NCI-H1092 (cell line): ENCODE measurements at places on chromosomes 5 and 9.

GRCh38 chr5:57720656-57721055 is 238.0 kb upstream of the ACTBL2 start:
- no peak for DNase-seq

DNA sequence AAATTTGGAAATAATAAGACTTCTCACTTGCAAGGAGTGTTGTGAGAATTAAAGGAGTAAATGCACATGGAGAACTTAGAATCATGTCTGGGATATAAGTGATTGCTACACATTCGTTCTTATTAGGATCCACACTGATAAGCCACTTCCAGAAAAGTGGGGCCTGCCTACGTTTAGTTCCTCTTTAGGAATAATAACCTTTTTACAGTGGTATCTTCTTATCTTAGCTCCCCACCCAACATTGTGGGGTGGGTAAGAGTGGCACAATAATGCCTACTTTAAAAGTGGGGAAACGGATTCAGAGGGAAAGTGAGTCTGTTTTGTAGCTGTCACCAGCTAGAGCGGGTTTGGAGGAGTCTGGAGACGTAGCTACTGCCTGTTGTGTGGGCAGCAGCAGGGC is 16.0 kb downstream of the DOCK2 start:
- no peak for DNase-seq

DNA sequence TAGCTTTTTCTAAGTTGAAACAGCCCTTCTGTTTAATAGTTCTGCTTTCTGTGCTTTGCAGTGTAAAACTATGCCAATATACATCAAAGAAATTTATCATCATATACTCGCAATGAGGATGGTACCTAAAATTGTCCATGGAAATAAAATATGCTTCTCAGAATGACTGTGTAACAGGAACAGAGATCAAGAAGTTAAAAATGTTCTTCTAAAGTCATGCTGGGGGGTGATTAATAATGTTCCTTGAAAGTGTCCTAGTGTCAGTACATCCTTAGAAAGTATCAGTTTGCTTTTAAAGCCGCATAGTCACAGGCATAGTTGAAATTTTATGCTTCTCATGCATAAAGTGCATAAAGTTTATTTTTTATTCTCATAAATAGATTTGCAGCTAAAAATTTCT is 4.0 kb upstream of the LRRC70 start:
- DNase-seq, result no peak

GRCh38 chr5:14463629-14464028 is 118.0 kb upstream of the OTULINL start:
- DNase-seq, result peak; percentile 14

- no peak for DNase-seq
These were observed 111.3 kb downstream of the STK32A start for GRCh38 chr5:147346006-147346561.

DNA sequence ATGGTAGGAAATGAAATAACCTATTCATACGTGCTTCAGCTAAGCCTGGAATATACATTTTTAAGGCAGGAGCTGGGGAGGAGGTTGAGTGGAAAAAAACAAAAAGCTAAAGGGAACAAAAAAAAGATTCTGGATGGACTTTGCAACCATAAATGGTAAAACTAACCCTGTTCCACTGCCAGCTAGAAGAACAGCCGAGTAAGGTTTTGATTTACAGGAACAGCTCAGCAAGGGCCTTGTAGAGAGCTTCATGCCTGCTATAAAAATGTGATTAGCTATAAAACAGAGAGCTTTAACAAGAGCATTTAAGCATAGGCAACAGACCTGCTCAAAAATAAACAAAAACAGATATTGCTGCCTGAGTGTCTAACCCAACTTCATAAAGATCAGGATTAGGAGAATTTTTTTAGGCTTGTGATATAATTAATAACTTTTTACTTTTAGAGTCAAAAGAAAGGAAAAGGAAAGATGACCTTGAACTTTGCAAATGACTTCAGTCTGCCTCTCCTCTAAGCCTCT is 194.8 kb downstream of the FBXL7 start:
- DNase-seq, result no peak

DNA sequence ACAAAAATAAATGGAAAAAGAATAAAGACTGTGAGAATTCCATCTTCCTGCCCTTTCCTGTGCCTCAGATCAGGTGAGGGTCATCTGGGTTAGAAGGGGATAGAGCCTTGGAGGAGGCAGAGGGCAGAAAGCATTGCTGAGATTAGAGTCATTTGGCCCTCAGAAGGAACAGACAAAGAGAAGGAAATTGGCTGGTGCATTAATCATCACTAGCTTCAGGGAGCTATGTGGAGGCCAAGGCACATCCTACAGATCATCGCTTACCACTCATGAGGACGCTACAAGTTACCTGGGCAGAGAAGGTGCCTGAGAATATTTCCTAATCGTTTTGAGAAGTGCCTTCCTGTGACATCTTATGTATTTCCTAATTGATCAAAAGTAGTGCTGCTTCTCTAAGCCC is 74.5 kb downstream of the C7 start:
- no peak for DNase-seq

- DNase-seq, result no peak
These were observed 728.4 kb downstream of the MAT2B start for GRCh38 chr5:164233791-164234190.

GRCh38 chr5:66306105-66306843 is 162.2 kb downstream of the SREK1 start:
- peak; percentile 45 for DNase-seq

- no peak for DNase-seq
These were observed 161.4 kb upstream of the GNA14 start for GRCh38 chr9:77809552-77809951.

- DNase-seq, result no peak
These were observed 306.8 kb downstream of the SEMA5A start for GRCh38 chr5:9239071-9239470.

DNA sequence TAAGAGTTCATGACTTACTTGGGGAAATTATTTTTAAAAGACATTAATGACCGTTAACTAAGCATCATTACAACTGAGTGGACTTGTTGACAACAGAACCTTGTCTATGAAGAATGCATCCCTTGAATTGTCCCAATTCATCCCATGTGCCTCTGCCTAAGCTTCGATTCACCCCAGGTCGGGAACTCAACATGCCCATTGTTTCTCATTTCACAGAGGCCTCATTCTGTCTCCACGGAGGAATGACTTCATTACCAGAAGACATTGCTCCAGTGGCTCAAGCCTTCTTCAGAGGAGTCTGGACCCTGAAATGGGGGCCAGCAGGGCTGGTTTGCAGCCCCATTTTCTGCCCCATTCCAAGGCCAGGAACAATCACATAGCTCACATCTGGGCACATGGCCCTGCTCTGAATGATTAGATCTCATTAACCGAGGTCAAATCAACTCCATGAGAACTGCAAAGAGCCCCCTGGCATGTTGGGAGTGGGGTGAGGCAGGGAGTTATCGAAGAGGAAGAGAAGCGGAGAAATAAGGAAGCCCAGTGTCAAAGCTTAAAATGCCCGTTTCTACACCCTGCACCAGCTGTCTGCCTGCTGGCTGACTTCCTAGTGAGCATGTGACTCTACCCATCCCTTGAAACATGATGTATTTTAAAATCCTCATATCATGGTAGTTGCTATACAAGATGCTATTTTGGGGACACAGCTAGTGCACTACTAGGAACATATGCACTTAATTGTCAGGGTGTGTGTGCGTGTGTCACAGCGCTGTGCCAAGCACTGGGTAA is 137.3 kb downstream of the LHFPL2 start:
- DNase-seq, result no peak

DNA sequence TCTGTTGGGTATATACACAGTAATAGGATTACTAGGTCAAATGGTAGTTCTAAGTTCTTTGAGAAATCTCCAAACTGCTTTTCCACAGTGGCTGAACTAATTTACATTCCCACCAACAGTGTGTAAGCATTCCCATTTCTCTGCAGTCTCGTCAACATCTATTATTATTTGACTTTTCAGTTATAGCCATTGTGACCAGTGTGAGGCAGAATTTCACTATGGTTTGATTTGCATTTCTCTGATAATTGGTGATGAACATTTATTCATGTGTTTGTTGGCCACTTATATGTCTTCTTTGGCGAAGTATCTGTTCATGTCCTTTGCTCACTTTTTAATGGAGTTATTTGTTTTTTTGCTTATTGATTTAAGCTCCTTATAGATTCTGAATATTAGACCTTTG is 596.2 kb upstream of the DAB2 start:
- DNase-seq, result no peak

DNA sequence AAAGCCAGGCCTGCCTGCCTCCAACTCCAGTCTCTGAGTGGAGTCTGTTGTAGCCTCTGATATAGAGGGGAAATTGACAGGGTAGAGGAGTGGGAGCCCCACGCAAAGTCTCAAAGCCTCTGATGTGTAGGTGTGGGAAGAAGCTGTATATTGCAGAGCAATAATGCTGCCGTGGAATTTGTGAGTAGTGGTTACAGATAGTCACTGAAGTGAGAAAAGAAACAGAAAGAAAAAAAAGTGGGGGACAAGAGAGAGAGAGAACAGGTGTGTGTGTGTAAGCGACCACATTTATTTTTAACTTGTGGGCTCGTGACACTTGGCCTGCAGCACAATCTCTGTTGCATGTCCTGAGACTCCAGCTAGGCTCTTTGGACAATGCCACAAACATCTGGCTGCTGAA is 227.8 kb downstream of the NSG2 start:
- no peak for DNase-seq

GRCh38 chr5:61866930-61867329 is 439.1 kb upstream of the KIF2A start:
- no peak for DNase-seq

DNA sequence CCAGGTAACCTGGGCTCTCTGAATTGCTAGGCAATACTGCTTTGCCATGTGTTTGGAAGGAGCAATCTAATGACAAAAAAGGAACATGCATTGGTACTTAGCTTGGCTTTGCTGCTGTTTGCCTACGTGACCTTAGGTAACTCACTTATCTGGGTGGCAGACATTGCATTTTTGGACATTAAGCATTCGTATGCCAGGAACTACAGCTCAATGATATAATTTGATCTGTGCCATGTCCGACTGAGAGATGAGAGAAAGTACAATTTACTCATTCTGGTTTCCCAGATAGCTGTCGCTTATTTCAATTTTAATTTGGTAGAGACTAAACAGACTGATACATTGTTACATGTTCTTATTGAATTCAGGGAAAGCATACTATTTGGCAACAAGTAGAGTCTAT is 63.2 kb upstream of the FRRS1L start:
- no peak for DNase-seq

GRCh38 chr9:132214027-132214622 is 52.3 kb downstream of the NTNG2 start:
- DNase-seq, result peak; percentile 75

DNA sequence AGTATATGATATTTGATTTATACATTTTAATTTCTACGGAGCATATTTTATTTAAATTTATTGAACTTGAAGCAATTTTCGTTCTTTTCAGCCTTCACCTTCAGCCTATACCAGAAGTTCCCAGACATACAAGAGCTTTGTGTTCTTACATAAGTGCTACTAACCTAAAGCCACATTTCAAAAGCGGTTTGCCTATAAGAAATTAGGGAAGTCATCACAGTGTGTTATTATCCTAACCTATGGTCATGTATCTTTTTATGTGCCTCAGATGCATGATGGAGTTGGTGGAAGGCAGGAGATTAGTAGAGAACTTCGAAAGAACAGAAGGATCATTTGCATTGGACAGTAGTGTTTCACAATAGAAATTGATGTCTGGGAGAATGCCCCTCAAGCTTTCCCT is 3.1 kb downstream of the KIF2A start:
- DNase-seq, result no peak

GRCh38 chr9:132443951-132444607 is 34.1 kb downstream of the CFAP77 start:
- DNase-seq, result peak; percentile 53

GRCh38 chr9:112494153-112494552 is 7.5 kb downstream of the KIAA1958 start:
- DNase-seq, result no peak

- no peak for DNase-seq
These were observed 13.9 kb downstream of the REXO4 start for GRCh38 chr9:133403766-133404453.

- no peak for DNase-seq
These were observed 429.3 kb downstream of the GADD45G start for GRCh38 chr9:90034071-90034470.

GRCh38 chr9:19470567-19470966 is 61.8 kb downstream of the ACER2 start:
- no peak for DNase-seq

GRCh38 chr5:110376281-110376951 is 350.1 kb downstream of the TMEM232 start:
- no peak for DNase-seq

DNA sequence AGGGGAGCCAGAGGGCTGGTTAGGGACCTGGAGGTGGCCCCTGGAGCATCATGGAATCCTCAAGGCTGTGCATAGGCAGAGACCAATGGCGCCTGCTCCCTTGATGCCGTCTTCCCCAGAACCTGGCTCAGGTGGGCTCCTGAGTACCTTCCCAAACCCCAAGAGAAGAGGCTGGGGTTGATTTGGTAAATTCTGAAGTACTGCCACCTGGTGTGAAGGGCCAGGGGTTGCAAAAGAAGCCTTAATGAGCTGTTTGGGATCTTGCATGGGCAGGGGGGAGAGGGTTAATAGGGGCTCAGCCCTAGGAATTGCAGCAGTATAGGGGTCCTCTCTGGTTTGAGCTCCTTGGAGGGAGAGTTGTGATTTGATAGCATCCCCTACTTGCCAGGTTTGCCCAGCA is 52.1 kb downstream of the CYSTM1 start:
- DNase-seq, result no peak

GRCh38 chr9:129183495-129184218 is 5.6 kb upstream of the IER5L start:
- no peak for DNase-seq
